ENCODE measurements at places on chromosomes 16 and 17. TPM values are rescaled to one million over a fixed set of nuclear protein-coding genes. Genes with fewer than 3 reads are reported as not detected.

Gene KRTAP1-5
- total RNA-seq = not detected

Gene KRT33B
- total RNA-seq = not detected

Gene KRTAP9-2
- total RNA-seq = not detected

Gene MYL11
- total RNA-seq = not detected

Gene MYLK3
- 0.24 TPM for total RNA-seq

Gene ACLY
- total RNA-seq = 143 TPM

Gene ABCA8
- total RNA-seq = 37.0 TPM

Gene RAB11FIP4
- 0.99 TPM for total RNA-seq

Gene NPW
- 4.4 TPM for total RNA-seq

Gene CRYM
- total RNA-seq = not detected

Gene MYO15A
- 0.37 TPM for total RNA-seq
